A549 treated with CpdA at 1 μM for 4 hours (cell line): ENCODE measurements at places on chromosomes 4 and X. TPM values are rescaled to one million over a fixed set of nuclear protein-coding genes. Genes with fewer than 3 reads are reported as not detected.

MAGEA2 gene
- total RNA-seq: 0.09 to 0.22 TPM in 2 of 5 replicates, not detected in the others

HSD17B10 gene
- total RNA-seq: 157 to 207 TPM (median 192 TPM) in 5 replicates

GNRHR gene
- not detected in 5 replicates for total RNA-seq

RELL1 gene
- 3.5 to 8.3 TPM (median 4.8 TPM) in 5 replicates for total RNA-seq

ARMCX4 gene
- total RNA-seq: 0.43 to 0.90 TPM (median 0.45 TPM) in 5 replicates

ZNF518B gene
- 2.6 to 4.6 TPM (median 3.4 TPM) in 5 replicates for total RNA-seq

TMEM31 gene
- 0.08 to 0.27 TPM in 2 of 5 replicates, not detected in the others for total RNA-seq
